Aortic smooth muscle cell (primary cell): ENCODE measurements at places on chromosomes 16 and 17. TPM values are rescaled to one million over a fixed set of nuclear protein-coding genes. Genes with fewer than 3 reads are reported as not detected.

The RNF222 gene
- total RNA-seq = not detected in 2 replicates

The BMERB1 gene
- 41.8 and 55.6 TPM in 2 replicates for total RNA-seq

The GRB2 gene
- total RNA-seq = 74.9 and 81.5 TPM in 2 replicates

The SPATA32 gene
- total RNA-seq = under 0.01 and 0.06 TPM in 2 replicates

The MXRA7 gene
- 171 and 205 TPM in 2 replicates for total RNA-seq

The SLFN14 gene
- not detected in 2 replicates for total RNA-seq

The ABCA6 gene
- total RNA-seq = 64.7 and 127 TPM in 2 replicates

The GPR142 gene
- total RNA-seq = not detected in 2 replicates

The KLHL10 gene
- total RNA-seq = 0.13 TPM in 1 of 2 replicates, not detected in the other

The ATXN7L3 gene
- 31.8 and 32.4 TPM in 2 replicates for total RNA-seq

The CES5A gene
- not detected in 2 replicates for total RNA-seq

The HEATR9 gene
- total RNA-seq = not detected in 2 replicates

The PARD6A gene
- 2.5 and 3.4 TPM in 2 replicates for total RNA-seq

The SMTNL2 gene
- total RNA-seq = not detected in 2 replicates
